ENCODE measurements at places on chromosomes 1 and 21. TPM values are rescaled to one million over a fixed set of nuclear protein-coding genes. Genes with fewer than 3 reads are reported as not detected.
A peak's percentile ranks its signal among the peaks of the same experiment; 100 is the strongest.

DNA sequence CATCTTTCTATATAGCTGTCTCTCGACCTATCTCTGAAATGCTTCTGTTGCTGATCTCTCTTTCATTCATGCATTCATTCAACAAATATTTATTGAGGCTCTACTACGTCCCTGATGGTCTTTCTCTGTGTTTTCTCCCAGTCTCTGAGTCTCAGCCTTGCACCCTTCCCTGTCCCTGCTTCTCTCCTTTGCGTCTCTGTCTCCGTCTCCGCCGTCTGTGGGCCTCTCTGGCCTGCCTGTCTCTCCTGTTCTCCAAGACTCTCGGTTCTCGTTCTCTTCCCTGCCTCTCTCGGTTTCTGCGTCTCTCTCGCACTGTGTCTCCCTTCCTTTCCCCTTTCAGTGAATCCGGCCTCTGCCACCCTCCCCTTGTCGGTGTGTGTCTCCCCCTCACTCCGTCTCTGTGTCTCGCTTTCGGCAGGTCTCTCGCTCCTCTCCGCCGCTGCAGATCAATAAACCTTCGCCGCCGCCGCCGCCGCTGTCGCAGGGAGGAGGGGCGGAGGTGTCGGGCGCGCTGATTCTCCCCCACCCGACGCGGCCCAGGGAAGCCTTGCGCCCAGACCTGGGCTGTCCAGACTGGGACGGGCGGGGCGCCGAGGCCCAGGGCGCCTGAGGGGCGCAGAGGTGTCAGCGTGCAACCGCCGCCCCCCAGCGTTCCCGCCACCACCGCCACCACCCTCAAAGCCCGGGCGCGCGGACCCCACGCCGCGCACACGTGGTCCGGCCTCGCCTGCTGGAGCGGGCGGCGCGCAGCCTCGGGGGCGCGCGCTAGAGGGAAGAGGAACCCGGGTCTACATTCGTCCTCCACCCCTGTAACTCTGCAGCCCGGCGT, 3.0 kb downstream of the EFNA3 start:
- no peak overlapping the region for H3K27ac ChIP-seq
- peak overlapping the region; percentile 32 for H3K4me3 ChIP-seq
- peaks cover 67% of the 10 kb centered on the region for H3K4me1 ChIP-seq
- peaks cover 9% of the 10 kb centered on the region for H3K27me3 ChIP-seq
- H3K36me3 ChIP-seq = no peaks in the 10 kb centered on the region

DNA sequence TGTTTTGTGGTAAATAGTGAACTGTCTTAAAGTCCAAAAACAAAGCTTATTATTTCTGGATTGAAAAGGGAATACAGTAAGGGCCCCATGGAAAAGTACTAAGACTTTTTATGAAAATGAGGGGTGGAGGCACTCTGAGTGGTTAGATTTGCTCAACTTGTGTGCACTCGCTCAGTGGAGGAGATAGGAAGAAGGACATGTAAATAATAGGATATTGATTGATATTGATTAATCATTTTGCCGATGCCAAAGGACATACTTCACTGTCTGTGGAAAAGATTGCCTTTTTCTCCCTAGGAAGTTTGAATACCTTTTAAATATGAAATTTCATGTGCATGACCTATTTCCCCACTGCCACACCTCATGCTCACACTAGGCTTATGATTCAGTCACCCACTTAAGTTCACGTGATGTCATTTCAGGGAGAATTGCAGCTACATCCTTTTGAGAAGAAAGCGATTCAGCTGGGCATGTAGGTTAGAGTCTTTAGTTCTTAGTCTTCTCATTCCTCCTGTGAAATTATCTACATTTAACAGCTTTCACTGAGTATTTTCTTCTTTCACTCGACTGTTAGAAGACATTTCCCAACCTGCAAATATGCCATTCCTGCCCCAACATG, 5.0 kb downstream of the MTR start:
- no peak overlapping the region for H3K4me3 ChIP-seq
- H3K27me3 ChIP-seq = no peaks in the 10 kb centered on the region
- no peaks in the 10 kb centered on the region for H3K36me3 ChIP-seq
- no peak overlapping the region for H3K27ac ChIP-seq

TXNIP gene
- total RNA-seq = 796 TPM

WDR64 gene
- not detected for total RNA-seq

CNR2 gene
- 0.30 TPM for total RNA-seq

Data from upper lobe of left lung (tissue), 6 donors.